ENCODE measurements at places on chromosomes 16 and 17.

- DNase-seq: peak; percentile 34
Observed at GRCh38 chr16:85309656-85310587, 197.7 kb upstream of the CIBAR2 start.

DNA sequence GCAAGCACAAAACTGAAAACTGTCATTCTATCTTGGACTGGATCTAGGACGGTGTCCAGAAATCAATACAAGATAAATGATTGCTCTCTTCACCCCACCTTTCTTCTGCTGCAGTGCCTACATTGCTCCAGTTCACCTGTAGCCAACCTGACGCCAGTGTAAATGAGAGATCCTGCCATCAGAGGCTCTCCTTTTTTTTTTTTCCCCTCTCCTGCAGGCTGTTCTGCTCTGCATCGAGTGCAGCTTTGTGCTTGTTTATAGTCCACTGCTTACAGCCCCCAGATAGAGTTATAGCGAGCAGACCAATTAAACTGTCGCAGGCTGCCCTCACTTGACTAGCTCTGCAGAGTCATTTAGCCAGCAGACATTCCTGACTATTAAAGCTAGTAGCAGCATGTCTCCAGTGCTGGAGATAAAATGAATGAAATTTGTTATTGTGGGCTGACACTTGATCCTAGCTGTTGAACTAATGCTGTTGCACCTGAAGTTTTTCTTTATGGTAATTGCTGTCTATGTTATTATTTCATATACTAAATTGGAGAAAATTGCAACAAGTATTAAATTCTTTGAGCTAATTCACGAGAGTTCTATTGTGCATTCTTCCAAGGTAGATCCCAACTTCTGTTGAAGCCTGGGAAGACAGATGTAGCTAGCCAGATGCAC lies 257.1 kb downstream of the FTO start:
- DNase-seq: no peak

DNA sequence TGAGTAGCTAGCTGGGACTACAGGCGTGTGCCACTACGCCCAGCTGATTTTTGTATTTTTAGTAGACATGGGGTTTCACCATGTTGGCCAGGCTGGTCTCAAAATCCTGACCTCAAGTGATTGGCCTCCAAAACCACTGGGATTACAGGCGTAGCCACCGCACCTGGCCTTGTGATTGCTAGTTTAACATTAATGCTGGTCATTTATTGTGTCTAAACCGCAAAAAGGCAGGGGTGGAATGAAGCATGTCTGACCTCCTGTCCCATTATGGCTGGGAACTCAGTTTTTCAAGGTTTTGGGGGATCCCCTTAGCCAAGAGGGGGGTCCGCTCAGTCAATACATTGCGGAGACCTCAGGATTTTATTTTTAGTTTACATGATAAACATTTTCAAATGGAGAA lies 10.7 kb upstream of the CNGB1 start:
- no peak for DNase-seq

- no peak for DNase-seq
Observed at GRCh38 chr16:2299915-2300192, 31.9 kb upstream of the RNPS1 start.

DNA sequence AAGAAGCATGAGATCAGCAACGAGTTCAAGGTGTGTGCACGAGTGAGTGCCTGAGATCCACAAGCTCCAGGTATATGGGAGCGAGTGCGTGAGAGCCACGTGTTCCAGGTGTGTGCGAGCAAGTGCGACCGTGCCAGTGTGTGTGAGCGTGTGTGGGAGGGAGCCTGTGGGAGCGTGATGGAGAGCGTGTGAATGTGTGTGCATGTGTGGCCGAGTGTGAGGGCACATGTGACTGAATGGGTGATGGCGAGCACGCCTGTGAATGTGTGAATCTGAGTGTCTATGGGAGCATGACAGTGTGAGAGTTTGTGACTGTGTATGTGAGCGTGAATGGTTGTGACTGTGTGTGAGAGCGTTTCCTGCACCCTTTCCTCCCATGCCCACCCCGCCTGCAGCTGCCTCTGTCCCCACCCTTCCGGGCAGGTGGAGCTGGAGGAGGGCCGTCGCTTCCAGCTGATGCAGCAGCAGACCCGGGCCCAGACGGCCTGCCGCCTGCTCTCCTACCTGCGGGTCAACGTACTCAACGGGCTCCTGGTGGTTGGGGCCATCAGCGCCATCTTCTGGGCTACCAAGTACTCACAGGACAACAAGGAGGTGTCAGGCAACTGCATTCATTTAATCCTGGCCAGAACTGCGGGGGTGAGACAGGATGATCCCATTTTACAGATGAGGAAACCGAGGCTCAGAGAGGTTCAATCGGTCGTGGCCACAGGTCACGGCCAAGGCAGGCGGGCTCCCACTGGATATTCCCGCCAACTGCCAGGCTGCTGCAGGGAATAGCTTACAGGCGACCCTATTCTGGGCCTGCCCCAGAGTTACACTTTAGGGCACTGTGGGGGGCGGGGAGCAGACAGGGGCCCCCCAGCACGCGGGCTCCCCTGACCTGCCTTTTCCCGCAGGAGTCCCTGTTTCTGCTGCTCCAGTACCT lies 3.7 kb downstream of the TMC8 start:
- peak; percentile 34 for DNase-seq

GRCh38 chr17:49117587-49118230 lies 14.9 kb upstream of the B4GALNT2 start:
- DNase-seq: no peak

DNA sequence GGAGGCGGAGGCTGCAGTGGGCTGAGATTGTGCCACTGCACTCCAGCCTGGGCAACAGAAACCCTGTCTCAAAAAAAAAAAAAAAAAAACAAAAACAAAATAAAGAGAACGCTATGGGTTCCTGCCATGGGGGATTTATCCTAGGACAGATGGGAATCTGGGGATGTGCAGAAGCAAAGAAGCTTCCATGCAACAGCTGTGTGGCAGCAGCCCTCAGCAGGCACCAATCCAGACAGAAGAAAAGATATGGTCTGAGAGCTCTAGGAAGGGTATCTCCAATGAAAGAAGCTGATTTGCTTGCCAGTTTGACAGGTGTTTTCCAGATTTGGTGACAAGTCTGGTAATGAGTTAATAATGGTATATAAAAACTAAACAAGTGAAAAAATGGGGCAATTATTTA lies 11.6 kb downstream of the MYO19 start:
- no peak for DNase-seq

DNA sequence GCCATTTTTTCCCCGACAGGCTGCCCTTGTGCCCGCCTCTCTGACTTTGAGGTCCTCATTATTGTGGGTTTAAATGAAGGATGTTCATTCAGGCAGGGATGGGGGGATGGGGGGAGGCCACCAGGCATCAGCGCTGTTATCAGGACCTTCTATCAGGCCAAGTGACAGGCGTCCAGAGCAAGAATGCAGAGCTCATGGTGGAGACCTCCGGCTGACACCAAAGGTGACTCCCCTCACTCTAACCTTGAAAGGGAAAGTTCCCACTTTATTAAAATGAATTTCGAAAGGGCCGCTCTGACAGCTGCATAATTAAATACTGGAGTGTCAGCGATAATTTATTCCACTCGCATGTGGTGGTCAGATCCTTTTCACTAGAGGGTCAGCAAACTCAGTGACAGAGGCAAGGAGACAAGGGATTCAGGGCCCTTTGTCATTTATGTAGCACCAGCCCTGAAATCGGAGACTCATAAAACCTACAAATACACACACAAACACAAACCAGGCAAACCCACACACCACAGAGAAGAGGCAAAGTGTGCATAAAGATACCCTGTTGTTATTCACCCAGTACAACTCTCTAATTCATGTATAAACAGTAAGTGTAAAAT lies 436.0 kb downstream of the MAF start:
- DNase-seq: no peak
